ENCODE measurements at places on chromosomes 4 and X.

GRCh38 chr4:29770627-29771026 lies 949.5 kb upstream of the PCDH7 start:
- no peak for DNase-seq

GRCh38 chrX:123878252-123878721 lies 18.4 kb downstream of the XIAP start:
- DNase-seq, result no peak

DNA sequence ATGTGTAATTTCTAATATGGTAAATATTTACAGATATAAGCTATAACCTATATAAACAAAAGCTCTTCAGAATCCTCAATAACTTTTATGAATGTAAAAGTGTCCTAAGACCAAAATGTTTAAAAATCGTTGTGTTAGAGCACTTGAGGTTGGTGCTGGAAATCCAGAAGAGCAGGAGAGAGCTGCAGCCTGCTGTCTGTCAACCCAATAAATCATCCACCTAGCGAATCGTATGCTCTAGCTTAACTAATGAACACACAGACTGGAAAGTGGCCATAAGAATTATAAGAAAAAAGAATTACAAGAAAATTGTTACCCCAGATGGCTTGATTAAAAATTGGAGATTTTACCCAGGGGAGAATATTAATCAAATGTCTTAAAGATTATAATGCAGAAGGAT lies 17.0 kb downstream of the CFAP97 start:
- DNase-seq, result no peak

DNA sequence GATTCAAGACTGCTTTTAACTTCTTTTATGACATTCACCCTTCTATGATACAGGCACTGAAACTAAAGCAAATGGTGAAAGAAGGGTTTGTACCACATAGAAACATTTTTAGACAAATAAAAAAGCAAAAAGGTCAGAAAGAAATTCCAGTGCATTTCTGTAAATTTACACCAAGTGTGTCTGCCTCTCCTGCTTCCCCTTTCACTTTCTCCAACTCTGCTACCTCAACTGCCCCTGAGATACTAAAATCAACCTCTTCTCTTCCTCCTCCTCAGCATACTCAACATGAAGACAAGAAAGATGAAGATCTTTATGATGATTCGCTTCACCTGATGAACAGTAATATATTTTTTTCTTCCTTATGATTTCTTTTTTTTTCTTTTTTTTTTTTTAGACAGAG lies 187.9 kb downstream of the LRBA start:
- DNase-seq, result peak; percentile 3

- no peak for DNase-seq
Measured at GRCh38 chr4:119302073-119302832, 19.7 kb downstream of the FABP2 start.

Measured in memory B cell (primary cell).